ENCODE measurements at places on chromosomes 2 and 18.

DNA sequence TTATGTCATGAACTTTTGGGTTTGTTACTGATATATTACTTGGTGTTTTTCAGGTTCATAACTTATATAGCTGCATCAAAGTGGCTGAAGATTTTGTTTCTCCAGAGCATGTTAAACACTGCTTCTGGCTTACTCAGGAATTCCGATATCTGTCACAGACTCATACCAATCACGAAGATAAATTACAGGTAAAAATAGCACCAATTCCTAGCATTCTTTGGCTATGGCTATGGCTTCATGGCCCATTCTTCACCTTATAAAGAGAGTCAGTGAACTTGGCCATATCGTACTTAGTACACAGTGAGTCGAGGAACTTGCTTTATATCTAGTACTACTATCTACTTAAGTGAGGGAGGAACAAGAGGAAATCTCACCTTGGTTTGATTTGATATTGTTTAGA lies 49.9 kb downstream of the KDM3A start:
- no peak for DNase-seq

GRCh38 chr18:54378057-54378456 lies 20.4 kb downstream of the C18orf54 start:
- DNase-seq: no peak

DNA sequence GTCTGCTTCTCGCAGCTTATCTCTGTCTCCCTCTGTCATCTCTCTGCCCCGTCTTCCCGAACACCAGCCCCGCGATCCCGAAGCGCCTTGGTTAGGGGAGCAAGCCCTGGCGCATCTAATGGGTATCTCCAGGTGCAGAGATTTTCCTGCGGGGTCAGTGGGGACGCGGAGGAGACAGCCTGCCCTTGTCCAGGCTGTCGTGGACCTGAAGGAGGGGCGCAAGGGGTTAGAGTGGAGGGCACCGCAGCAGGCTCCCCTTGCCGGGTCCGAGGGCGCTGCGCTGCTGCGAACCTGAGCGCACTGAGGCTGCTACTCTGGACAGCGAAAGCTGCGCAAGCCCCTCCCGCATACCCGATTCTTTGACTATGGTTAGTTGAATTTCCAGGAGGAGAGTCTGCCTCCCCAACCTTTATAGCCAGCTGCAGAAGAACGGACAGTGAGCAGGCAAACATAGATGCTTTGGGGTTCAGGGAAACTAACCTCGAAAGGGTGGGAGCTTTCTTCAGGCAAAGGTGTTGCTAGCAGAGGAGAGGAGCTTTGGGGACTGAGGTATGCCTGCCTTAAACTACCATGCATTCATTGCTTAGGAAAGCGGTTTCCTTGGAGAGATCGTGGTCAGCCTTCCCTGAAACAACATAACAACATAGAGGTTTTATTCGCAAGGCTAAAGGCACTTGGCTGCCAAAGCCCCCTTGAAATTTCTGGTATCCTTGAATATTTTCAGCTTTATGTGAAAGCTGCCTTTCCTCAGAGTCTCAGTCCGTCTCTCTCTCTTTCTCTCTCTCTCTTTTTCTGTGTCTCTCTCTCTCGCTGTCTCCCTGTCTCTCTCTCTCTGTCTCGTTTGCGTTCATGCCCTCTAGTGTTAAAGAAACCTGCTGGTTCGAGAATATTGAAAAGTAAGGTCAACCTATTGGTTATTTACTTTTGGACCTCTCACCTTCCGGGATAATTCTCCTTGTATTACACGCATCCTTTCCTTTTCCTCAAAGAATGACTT lies 1.6 kb downstream of the GALNT13 start:
- no peak for DNase-seq

- DNase-seq: no peak
Observed at GRCh38 chr2:64952511-64953482, 36.4 kb upstream of the SLC1A4 start.

DNA sequence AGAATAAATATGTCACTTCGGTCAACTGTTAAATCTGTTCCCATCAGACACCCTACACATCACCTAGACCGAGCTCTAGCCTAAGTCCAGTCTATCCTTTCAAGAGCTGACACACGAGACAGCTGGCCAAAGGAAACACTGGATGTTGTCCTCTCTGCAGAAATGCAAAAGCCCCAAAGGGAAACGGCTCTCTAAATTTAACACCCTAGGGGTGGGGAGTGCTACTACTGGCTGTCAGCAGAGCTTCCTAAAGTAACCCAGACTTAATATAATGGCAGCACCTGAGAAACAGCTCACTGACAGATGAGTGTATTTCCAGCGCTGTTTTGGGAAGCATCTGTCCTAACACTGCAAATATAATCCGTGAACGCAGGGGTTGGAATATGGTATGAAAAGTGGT lies 55.6 kb downstream of the CHMP3 start:
- no peak for DNase-seq

- DNase-seq: no peak
Observed at GRCh38 chr18:24011123-24011917, 3.2 kb upstream of the TTC39C start.

Measured in activated T-helper 1 cell treated with anti-CD3 and anti-CD28 coated beads, Interleukin-2, amount 50 U/mL, for 16 hours (primary cell).